AG04449 (cell line): ENCODE measurements at places on chromosomes 3 and 15.

DNA sequence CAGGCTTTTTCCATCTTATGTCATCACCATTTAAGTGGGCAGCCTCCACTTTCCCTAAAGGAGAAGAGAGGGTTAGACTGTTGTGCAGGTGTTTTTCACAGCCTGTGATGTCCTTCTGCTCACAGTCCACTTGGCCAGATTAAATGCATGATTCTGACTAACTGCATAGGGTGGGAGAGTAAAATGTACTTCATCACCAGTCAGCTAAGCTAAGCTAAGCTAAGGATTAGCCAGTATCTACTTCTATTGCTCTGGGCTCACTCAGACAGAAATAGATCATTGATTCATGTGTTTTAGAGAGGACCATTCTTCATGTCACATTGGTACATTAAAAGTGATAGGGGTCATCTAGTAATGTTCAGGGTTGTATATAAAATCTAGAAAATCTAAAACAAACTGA, 1013.1 kb downstream of the NTRK3 start:
- DNase-seq = no peak

DNA sequence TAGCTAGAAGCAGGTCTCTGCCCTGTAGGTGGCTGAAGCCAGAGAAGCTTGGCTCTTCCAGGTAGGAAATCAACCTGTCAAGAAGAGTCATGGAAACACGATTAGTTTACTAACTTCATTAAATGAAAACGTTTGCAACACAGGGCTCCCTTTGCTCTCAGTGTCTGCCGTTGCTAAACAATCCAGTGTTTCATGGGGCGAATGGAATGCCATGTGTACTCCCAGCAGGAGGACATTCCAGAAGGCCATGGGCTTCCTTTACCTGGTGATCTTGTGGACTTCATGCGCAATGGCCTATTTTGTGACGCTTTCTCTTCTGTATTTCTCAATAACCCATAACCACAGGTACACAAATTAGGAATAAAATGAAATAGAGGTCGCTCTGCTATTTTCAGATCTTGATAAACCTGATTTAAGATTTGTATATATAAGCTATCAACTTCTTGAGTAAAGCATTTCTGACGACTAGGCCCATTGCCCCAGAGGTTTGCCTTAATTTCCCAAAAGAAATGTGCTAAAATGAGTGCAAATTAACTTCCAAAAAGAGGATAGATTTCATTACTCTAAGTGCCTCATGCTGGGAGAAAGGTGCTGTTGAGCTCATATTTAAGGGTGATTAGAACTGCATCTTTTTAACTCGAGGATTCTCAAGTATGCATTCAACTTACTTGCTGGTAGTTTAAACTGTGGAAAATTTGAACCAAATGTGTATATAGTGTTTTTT, 171.0 kb downstream of the EPHA3 start:
- DNase-seq = no peak

GRCh38 chr3:46348823-46349482, 5.0 kb upstream of the CCR2 start:
- DNase-seq = no peak

- DNase-seq = no peak
These were observed 7.9 kb downstream of the FSIP1 start for GRCh38 chr15:39774688-39775267.

DNA sequence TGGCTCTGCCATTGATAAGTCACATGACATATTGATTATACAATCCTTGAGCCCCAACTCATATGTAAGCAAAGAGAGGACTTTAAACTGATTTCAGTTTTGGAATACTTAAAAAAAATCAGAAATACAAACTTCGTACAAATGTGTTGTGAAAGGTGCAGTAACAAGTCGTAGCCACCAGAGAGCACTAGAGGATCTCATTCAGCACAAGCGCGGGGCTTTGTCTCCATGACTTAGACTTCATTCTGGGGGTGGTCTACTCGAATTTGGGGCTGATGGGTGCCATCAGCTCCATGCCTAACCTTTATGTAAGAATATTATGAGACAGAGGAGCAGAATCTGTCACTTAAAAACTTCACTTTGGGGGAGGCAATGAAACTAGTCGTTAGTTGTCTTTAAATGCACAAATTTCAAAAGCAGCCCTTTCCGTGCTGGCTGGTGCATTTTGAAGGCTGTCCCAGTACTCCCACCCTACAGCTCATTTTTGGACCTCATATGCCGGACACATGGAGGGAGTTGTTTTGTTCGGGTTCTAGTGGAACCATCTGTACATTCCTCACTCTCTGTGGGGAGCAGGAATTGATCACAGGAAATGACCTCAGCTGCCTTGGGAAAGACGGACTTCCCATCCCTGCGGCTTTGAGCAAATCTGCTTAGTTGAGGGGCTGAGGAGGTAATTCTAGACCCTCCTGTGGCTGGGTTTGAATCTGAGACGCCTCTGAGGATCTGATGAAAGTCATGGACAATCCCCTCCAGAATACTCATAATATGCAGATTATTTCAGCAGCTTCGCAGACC, 27.5 kb upstream of the MASP1 start:
- no peak for DNase-seq

DNA sequence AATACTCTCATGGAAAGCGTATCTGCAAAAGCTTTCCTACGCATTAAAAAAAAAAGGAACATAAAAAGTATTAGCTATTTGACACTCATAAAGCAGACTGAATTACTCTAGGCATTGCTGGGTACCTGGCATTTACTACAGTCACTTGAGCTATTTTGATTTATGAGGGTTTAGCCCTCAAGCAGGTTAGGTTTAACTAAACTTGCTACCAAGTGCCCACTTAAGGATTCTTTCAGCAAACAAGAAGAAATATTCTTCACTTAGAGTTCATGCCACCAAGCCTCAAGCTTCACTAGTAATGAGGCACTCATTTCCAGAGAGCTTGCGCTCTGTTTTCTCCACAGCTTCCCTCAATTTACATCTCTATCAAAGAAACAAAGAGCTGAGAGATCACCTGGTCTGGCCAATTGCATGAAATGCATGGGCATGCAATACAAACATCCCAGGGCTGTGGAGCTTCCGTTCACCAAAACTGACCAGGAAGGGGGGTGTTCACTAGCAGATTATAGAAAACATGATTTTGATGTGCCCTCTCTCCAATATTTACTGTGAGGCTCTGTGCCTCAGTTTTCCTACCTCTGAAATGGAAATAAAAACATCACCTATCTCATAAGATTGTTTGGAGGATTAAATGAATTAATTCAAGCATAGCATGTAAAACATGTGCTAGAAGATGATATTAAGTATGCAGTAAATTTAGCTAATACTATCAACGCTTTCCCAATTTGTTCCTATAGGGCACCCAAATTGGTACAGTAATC, 217.3 kb downstream of the RORA start:
- DNase-seq = no peak

GRCh38 chr3:97959872-97960271, 12.4 kb downstream of the RIOX2 start:
- DNase-seq = no peak

DNA sequence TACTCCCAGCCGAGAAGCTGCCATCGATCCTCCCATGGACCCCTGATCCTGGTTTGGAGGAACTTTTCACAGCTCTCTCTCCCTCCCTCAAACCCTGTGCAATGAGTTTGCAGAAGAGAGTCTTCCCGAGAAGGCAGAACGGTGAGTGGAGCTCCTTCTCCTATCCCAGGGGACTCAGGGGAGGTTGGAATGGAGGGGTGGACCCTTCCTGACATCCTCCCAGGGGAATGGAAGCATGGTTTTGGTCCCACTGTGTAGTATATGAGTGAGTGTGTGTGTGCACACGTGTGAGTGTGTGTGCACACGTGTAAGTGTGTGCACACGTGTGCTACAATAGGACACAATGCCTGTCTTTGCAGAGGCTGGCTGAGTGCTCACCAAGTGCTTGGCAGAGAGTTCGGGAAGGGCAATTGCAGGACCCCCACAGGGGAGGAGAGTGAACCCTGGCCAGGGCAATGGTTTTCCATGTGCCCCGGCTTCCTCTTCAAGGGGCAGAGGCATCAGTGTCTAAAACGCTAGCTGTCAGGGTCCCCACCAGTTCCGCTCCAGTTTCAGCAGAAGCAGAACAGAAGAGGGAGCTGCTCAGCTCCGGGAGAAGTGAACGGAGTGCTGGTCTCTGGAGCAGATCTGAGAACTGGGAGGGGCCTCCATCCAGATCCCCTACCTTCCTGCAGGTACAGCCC, 13.8 kb upstream of the IL16 start:
- DNase-seq = no peak

DNA sequence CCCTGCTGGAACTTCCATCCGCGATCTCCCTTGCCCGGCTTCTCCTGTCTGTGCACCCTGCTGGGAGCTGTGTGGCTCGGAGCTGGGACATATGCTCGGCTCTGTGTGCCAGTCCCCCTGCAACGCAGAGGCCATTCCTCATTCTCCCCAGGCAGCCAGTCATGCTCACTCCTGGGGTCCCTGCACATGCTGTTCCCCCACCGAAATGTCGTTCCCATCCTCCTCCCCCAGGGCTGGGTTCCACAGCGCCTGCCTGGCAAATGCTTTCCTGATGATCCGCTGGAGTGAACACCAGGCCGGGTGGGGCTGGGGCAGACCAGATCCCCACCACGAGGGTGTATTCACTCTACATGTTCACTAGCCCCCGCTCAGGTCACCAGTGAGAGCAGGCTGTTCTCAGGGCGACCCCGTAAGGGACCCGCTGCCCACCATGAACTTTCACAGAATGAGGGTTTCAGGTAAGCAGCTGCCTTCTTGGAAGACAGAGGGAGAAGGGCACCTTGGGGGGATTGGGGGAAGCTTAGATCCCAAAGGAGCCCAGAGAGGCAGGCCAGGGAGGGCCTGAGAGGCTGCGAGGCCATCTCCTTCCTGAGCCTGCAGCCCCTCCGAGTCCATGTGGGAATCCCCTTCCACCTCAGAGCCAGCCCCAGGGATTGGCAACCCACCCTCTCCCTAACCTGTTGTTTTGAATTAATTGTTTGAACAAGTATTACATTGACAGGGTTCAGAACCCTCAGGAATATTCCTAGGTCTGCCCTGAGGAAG, 88.7 kb upstream of the IQSEC1 start:
- no peak for DNase-seq

DNA sequence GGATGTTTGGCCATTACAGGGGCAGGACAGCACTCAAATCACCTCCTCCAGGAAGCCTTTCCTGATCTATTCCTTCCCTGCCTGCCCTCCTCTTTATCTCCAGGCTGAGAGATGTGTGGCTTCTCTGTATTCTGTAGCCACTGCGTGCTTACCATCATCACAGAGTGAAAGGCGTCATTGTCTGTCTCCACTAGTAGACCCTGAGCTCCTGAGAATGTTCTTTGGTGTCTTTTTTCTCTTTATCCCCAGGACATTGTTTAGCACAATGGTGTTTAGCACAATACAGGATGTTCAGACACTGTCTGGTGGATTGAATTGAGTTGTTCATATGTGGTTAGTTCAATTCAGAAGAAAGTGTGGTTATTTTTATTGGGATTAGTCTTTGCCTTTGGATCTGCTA, 26.2 kb upstream of the LARS2 start:
- no peak for DNase-seq

- DNase-seq = no peak
These were observed 612.8 kb downstream of the ZPLD1 start for GRCh38 chr3:103047640-103048039.

GRCh38 chr15:42549032-42549491, 424 bp downstream of the HAUS2 start:
- no peak for DNase-seq

DNA sequence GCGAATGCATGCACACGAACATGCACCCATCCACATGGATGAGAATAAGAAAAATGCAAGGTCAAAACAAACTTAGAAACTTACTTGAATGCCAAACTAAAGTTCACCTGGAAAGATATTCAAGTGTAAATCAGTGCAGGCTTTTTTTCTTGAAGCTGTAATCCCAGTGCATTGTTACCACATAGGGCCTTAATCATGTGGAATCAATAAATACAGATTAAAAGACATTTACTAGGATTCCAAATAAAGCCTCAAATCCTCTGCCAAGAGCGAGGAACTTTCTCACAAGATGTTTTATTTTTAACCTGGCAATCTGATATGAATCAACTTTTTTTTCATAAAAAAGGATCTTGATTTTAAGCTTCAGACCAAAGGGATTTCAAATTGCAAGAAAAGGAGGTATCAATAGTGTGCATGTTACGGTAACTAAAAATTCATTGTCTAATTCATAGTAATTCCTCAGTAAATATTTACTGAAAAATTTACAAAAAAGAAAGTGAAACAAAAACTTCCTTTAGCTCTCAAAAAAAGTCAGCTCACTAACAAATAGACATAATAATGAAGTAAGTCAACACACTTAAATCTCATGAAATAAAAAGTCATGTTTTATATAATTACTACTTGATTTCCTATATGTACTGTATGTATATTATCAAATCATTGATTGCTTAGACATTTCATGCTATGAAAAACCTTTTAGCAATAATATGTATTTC, 978.6 kb downstream of the PLOD2 start:
- no peak for DNase-seq

- peak; percentile 85 for DNase-seq
These were observed 82.4 kb downstream of the WWTR1 start for GRCh38 chr3:149575213-149575960.

GRCh38 chr3:195587824-195588223, 4.1 kb upstream of the APOD start:
- no peak for DNase-seq

GRCh38 chr15:29776859-29777258, 45.4 kb downstream of the TJP1 start:
- no peak for DNase-seq

DNA sequence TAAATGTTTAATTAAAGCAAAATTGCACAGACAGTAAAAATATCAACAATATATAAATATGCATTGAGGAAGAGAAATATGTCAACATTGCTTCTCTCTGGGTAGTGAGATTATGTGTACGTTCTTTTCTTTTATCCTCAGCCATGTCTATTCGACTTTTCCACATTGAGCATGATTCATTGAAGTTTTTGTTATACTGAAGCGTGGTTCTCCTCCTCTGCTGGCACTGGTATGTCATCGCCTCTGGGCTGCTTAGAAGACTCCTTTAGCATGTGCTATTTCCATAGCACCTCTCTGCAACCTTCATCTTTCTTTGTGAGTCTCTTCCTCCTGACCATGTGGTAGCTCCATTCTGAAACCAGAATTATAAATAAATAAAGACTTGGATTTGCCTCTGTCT, 65.8 kb upstream of the AKAP13 start:
- no peak for DNase-seq

GRCh38 chr3:41029356-41029755, 169.9 kb upstream of the CTNNB1 start:
- DNase-seq = no peak
